ENCODE measurements at places on chromosomes 16 and 17. TPM values are rescaled to one million over a fixed set of nuclear protein-coding genes. Genes with fewer than 3 reads are reported as not detected.
A peak's percentile ranks its signal among the peaks of the same experiment; 100 is the strongest.

GRCh38 chr17:81831957-81832607 is 1.0 kb downstream of the MCRIP1 start:
- no peak for DNase-seq

GRCh38 chr16:11256661-11257130 is 692 bp upstream of the SOCS1 start:
- DNase-seq = peak; percentile 78

DNA sequence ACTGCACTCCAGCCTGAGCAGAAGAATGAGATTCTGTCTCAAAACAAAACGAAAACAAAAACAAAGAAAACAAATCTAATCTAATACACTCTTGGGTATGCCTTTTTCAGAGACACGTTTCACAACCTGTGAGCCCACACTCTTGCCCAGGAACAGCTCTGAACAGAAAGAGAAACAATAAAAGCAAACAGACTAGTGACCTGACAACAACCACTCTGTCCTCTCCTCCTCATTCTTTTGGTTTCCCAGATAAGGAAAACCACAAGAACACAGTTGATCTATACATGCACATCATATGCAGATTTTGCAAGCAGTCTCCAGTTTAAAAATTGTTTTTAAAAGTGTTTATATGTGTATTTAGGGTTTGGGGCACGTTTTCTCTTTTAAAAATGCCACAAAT is 1.3 kb downstream of the MKS1 start:
- DNase-seq = no peak

DNA sequence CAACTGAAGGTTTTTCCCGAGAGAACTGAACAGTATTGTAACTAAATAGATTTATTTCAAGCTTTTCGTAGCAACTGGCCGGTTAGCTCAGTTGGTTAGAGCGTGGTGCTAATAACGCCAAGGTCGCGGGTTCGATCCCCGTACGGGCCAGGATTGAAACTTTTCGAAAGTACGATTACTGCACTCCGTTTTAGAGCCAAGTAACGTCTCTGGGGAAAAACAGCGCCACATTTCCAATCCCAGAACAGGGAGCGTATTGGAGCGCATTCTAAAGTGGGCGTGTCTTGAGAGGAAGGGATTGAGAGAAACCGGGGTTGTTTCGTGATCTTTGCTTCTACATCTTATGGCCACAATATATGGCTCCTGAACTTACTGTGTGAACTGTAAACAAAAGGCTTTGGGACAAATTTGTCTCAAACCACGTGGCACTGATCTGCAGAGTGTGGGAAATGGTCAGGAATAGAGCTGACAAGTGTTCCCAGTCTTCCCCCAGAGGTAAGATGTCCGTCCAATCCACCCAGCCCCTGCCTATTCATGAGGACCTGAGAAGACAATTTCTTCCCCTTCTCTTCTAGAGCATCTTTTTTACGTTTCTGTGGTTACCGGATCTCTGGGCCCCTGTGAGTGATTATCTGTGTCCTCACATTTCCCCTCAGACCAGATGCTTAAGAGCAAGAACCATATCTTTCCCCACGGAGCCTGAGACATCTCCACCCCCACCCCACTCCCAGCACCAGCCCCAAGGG is 2.3 kb downstream of the BORCS6 start:
- DNase-seq = peak; percentile 87

DNA sequence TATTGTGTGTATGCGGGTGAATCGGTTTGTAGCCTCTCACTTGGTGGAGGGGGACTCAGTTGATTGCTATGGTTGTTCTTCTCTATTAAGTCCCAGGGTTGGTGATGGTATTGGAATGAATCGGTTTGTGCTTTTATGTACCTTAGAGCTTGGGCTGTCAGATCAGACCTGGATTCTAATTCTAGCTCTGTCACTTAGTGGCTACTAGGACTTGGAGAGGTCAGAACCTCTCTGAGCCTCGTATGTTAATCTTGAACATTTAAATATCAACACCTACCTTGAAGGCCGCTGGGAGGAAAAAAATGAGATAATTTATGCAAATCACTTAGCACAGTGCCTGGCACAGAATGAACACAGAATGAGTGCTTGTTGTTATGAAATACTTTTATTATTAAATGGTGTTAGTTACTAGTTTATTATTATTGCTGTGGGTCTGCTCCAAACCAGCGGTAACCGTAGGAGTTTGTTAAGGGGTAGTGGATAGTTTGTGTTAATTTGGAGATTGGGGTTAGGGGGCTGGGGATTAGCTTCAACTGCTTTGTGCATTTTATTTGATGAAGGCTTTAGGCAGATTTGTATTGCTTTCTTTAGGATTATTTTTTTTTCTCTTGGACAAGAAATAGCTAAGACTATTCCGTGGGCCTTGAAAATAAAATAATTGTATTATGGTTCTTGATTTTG is 3.5 kb downstream of the KDM6B start:
- DNase-seq = no peak

- no peak for DNase-seq
These were observed 1.3 kb downstream of the SLC26A11 start for GRCh38 chr17:80221351-80222105.

GRCh38 chr17:65049085-65049756 is 7.3 kb downstream of the GNA13 start:
- no peak for DNase-seq

DNA sequence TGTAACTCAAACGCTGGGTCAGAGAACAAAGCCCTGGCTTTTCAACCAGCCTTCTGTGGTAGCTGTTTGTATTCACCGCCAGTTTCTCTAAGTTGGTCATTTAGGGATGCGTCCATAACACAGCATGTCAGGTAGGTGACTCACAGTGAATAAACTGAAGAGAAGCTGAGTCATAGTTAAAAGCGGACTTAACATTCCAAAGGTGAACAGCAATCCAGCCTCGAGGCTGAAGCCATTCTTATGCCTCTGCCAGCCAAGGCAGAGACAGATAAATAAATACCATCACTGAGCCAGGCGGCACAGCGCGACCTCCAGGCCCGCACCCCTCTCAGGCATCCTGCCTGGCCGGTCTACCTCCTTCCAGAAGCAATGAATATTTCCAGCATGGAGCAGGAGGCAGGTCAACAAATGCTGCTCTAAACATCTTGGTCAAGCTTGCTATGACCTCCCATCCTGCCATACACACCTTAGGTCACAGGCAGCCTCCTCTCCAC is 12.4 kb upstream of the CACNG4 start:
- DNase-seq = peak; percentile 34

GRCh38 chr17:52823155-52823554 is 664.6 kb upstream of the CA10 start:
- DNase-seq = no peak

DNA sequence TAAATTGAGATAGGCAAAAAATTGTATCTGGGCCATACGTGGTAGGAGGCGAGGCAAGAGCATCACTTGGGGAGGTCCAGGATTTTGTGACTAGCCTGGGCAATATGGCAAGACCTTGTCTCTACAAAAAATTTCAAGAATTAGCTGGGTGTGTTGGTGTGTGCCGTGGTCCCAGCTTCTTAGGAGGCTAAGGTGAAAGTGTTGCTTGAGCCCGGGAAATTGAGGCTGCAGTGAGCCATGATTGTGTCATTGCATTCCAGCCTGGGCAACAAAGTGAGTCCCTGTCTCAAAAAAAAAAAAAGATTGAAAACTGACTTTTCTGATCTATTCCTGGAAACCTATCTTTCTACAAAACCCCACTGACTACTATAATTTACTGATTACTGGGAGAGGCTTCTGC is 26.7 kb downstream of the CDK12 start:
- no peak for DNase-seq

DNA sequence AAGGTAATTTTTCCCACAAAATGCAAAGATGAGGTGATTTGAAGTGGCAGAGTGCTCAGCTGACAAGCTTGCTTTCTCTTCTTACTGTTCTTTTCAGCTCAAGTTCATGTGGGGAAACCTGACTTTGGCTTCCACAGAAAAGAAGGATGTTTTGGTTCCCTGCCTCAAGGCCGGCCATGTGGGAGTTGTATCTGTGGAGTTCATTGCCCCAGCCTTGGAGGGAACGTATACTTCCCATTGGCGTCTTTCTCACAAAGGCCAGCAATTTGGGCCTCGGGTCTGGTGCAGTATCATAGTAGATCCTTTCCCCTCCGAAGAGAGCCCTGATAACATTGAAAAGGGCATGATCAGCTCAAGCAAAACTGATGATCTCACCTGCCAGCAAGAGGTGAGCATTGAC is 18.4 kb upstream of the TMEM106A start:
- DNase-seq = no peak

GRCh38 chr16:88435437-88436355 is 17.4 kb upstream of the ZFPM1 start:
- no peak for DNase-seq

GRCh38 chr17:77867308-77867781 is 91.2 kb upstream of the TNRC6C start:
- DNase-seq = no peak

- no peak for DNase-seq
These were observed 176.0 kb downstream of the TMEM132E start for GRCh38 chr17:34755371-34755770.

GRCh38 chr17:74529243-74529642 is 2.0 kb downstream of the CD300LB start:
- no peak for DNase-seq

- DNase-seq = no peak
These were observed 17.8 kb downstream of the JPH3 start for GRCh38 chr16:87620201-87620495.

GRCh38 chr16:4360538-4361021 is 9.5 kb upstream of the PAM16 start:
- no peak for DNase-seq

- no peak for DNase-seq
These were observed 229.5 kb upstream of the ASIC2 start for GRCh38 chr17:33522623-33523022.

DNA sequence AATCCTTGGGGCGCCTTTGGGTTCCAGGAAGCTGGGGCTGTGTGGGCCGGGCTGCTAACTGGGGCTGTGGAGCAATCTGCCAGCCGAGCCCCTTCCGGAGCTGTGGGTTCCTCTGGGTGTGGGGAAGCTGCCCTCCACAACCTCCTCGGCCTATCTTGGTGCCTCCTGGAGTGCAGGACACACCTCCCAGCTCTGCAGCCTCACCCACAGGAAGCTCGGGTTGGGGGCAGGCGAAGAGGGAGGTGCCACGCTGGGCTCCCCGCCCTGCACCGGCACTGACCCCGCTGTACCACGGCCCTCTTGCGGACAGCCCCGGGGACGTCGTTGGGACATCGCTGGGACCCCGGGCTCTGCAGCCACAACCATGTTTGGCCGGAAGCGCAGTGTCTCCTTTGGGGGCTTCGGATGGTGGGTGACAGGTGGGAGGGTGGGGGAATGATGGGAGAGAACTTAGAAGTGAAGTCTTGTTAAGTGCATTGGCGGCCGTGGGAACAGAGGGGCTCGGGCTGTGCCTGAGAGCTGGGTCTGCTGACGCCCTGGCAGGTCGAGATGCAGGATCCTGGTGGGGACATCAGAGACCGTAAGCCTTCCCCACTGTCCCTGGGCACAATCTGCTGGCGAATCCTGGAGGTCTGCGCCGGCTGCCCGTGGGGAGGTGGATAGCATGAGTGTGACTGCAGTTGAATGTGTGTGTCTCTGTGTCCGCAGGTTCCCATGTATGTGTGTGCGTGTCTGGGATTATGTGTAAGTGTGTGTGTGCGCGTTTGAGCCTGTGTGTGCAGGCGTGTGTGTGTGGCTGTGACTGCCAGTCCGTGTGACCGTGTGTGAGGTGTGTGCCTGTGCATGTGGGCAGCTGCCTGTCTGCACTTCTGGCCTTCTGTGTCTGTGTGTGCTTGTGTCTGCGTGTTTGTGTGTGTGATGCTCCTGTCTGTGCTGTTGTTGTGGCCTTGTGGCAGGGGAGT is at the start of gene RAP1GAP2:
TSS of gene RAP1GAP2 (plus strand) at position 275 of the 962 bp plus-strand sequence. CDS start at position 365, 90 bp downstream.
- DNase-seq = peak; percentile 90

DNA sequence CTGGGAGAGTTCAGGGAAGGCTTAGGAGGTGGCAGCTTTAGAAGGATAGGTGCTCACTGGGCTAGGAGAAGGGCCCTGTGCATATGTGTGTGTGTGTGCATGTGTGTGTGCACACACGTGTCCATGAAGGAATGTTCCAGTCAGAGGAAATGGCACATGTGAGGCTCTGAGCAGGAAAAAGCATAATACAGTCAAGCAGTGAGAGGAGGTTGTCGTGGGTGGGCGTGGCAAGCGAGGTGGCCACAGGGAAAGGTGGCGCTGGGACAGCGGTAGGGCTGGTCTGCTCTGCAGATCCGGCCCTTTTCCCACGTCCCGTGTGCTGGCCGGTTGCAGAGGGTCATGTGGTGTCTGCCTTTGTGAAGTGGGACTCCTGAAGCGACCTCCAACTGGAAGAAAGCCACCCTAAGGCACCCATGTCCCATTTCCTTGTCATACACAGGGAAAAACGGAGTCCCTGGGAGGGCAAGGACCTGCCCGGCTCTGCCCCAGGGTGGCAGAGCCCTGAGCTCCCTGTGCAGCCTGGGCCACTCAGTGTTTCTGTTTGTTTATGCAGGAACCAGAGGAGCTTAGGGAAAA is 40.1 kb downstream of the NT5M start:
- DNase-seq = no peak

- no peak for DNase-seq
These were observed 96.1 kb downstream of the C17orf67 start for GRCh38 chr17:56737421-56738161.

- DNase-seq = no peak
These were observed 21.8 kb downstream of the AXIN1 start for GRCh38 chr16:330741-331140.

- no peak for DNase-seq
These were observed 10.7 kb upstream of the NOS2 start for GRCh38 chr17:27810902-27811557.

DNA sequence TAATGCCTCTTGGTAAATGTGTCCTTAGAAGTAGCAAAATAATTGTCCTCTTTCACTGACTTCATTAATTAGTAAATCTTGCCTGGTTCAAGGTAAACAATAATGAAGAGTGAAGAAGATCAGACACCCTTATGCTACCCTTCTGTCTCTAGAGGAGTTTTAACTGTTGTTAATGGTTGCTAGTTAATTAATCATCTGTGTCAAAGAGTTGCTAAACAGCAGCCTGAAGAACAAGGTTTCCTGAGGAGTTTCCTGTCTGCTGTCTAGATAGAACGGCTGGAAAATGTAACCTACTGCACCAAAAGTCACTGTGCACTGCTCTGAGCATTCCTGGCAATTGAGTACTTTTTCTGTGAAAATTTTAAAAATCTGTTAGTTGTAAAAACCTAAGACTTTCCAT is 131.3 kb downstream of the NLK start:
- DNase-seq = no peak

DNA sequence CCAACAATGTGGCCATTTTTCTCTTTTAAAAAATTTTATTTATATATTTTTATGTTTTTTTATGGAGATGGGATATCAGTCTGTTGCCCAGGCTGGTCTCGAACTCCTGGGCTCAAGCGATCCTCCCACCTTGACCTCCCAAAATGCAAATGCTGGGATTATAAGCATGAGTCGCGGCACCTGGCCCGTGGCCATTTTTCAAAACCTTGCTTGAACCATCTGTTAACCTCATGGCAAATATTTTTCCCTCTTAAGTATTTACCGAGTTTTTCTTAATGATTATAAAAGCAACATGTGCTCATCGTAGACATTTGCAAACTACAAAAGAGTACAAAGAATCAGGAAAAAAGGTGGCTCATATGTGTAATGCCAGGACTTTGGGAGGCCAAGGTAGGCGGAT is 127.6 kb downstream of the ABCC6 start:
- DNase-seq = no peak

CA7 gene
- total RNA-seq = 205 TPM

ENPP7 gene
- 0.17 TPM for total RNA-seq

TEKT1 gene
- not detected for total RNA-seq

KRTAP9-2 gene
- total RNA-seq = not detected

SEZ6L2 gene
- total RNA-seq = 13.0 TPM

MT1A gene
- 4.7 TPM for total RNA-seq

NEK8 gene
- 5.7 TPM for total RNA-seq

DHRS13 gene
- 6.3 TPM for total RNA-seq

MYH11 gene
- 39.1 TPM for total RNA-seq

Measured in left colon (tissue), 2 donors.